ENCODE measurements at places on chromosomes 3 and 15. TPM values are rescaled to one million over a fixed set of nuclear protein-coding genes. Genes with fewer than 3 reads are reported as not detected.

EOMES gene
- polyA plus RNA-seq = not detected

LRRK1 gene
- polyA plus RNA-seq = 6.3 TPM

CYP19A1 gene
- not detected for polyA plus RNA-seq

SENP7 gene
- polyA plus RNA-seq = 4.0 TPM

GALNT15 gene
- polyA plus RNA-seq = 1.1 TPM

RPUSD3 gene
- 23.5 TPM for polyA plus RNA-seq

PLSCR5 gene
- not detected for polyA plus RNA-seq

TARS3 gene
- polyA plus RNA-seq = 19.5 TPM

MYZAP gene
- polyA plus RNA-seq = 38.6 TPM

CYP11A1 gene
- polyA plus RNA-seq = 0.54 TPM

NOX5 gene
- 0.04 TPM for polyA plus RNA-seq

TMIE gene
- not detected for polyA plus RNA-seq

NEDD4 gene
- 24.0 TPM for polyA plus RNA-seq

SLC38A3 gene
- polyA plus RNA-seq = not detected

PLA1A gene
- 5.0 TPM for polyA plus RNA-seq

SLC28A2 gene
- polyA plus RNA-seq = 47.1 TPM

MORC1 gene
- polyA plus RNA-seq = not detected

GABRA5 gene
- not detected for polyA plus RNA-seq

AQR gene
- polyA plus RNA-seq = 8.5 TPM

GAP43 gene
- polyA plus RNA-seq = not detected

SLC9A9 gene
- 4.6 TPM for polyA plus RNA-seq

ITIH1 gene
- polyA plus RNA-seq = not detected

FRMD4B gene
- 7.1 TPM for polyA plus RNA-seq

FBN1 gene
- polyA plus RNA-seq = 2.2 TPM

PCOLCE2 gene
- 2.2 TPM for polyA plus RNA-seq

RAD51 gene
- polyA plus RNA-seq = 0.89 TPM

DLEC1 gene
- polyA plus RNA-seq = 0.89 TPM

All from small intestine (tissue), 16 donors.